ENCODE measurements at places on chromosomes 5 and 9. TPM values are rescaled to one million over a fixed set of nuclear protein-coding genes. Genes with fewer than 3 reads are reported as not detected.

Gene FCN1
- 1.1 TPM for total RNA-seq

DNA sequence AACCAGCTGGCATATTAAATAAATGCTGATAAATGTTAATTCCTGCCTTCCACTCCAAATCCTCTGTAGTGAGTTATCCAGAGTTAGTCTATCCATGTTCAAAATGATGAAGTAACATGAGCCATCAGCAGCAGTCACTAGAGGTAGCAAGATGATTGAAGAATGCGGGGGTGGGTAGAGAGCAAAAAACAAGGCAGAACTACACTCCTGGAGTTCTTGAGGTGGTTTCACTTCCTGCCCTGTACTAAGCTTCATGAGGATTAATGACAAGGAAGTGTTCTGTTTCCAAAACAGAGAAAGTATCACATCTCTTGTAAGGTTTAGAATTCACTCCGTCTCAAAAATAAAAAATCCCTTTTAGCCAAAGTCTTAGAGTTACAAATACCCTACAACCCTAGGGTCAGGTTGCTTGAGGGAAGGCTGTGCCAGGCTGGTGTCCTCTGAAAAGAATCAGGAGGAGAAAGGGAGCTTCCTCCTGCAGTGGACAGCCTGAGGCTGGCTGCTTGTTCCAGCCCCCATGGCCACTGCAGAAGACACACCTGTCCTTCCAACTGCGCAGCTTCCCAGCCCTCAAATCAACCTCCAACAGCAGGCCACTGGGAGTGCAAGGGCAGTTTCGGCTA is 180.2 kb downstream of the DENND1A start:
- DNase-seq, result no peak

Gene SLC23A1
- not detected for total RNA-seq

DNA sequence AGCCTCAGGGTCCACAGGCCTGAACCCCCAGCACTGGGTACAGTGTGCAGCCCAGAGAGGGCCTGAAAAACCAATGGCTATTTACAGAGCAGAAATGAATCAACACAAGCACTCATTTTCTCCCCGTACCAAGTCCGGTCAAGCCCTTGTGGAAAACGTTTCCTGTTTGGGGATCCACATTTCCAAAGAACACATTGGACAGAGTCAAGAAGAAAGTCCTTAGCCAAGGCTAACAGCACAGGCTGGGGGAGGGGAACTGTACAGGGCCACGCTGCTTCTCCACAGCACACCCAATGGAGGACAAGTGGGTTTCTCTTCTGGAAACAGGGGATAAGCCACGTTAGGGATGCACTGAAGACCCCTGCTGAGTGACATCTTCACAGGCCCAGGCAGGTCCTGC is 62.3 kb downstream of the NSUN2 start:
- DNase-seq, result no peak

Gene PCDHGA7
- 8.4 TPM for total RNA-seq

DNA sequence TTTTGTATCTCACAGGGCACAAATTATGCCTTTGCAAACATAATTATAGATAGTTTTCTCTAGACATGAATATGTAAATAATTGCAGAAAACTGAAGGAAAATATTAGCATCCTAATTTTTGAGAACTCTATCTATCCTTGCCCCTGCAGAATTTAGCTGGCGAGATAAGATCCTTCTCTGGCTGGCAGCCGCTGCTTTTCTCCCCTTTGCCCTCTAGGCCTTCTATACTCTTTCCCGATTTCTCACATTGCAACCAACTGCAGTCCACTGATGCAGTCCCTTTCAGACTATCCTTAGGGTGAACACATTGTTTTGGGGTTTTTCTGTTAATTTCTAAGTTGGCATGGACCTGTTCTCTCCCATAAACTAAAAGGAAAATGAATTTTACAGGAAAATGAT is 91.3 kb downstream of the CD180 start:
- DNase-seq, result no peak

All from occipital lobe (tissue), 3 donors.